ENCODE measurements at places on chromosomes 3 and 15.

DNA sequence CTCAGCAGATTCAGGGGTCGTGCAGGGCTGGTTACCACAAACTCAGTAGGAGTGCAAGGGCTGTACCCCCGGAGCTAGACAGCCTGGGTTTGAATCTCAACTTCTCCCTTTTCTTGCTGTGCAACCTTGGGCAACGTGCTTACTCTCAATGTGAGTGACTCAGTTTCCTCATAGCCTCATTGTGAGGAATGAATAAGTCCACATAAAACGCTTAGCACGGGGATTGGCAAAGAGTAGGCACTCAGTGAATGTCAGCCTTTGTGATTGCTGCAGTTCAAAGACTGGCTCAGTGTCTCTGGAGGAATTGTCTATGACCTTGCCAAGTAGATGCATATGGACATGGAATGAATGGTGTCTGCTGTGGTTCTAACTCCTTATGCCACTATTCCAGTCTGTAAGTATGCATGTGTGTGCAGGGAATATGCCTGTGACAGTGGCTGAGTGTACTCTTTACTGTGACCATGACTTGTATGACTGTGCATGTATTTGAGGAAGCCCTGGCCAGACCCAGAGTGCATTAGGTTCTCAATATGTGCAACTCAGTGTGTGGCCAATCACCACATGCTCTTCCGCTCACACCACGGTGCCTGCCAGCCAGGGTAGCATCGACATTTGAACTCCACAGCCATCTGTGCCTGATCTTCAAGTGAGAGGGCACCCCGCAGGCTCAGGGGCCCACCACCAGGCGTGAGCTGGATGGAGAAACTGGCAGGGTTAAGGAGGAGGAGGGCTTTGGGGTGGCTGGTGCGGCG, 900 bp upstream of the HYAL3 start:
- peak; percentile 23 for DNase-seq

GRCh38 chr15:40470423-40471104, at the start of gene CHST14:
Gene CHST14, plus strand, starts transcription at chr15:40470984. Its CDS starts 230 bp downstream, at chr15:40471214.
- peak; percentile 50 for DNase-seq

GRCh38 chr15:29039466-29040369, 153.9 kb downstream of the APBA2 start:
- DNase-seq = peak; percentile 15

DNA sequence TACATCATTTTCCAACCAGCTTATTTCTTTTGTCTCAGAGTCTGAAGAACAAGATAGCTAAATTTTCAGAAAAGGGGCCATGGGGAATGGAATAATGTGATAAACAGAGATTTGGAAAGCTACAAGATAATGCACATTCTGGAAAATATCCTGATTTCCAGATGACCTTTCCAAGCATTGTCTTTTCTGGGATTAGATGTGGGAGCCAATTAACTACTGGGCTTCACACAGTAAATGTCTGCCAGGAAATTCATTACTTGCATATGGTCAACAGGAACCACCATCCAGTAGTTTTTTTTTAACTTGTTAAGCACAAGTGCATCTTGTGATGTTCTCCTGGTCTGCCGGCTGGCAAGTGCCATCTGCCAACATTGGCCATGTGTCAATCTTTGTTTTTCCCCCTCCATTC, 131.1 kb upstream of the BFSP2 start:
- no peak for DNase-seq

DNA sequence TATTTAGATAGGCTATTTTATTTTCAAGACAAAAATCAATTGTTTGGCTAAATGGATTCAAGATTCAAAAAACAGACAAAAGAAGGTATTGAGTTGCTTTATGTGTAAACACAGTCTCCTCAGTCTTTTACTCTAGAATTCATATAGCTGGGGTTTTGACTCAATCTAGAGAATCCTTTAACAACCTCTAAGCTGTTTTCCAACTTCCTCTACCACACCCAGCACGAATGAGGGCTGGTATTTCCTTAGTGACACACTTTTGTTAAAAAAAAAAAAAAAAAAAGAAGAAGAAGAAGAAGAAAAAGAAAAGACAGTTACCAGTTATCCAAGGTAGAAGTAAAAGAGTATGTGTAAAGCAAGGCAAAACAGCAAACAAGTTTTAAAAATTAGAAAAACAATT, 732.8 kb upstream of the GOLIM4 start:
- no peak for DNase-seq

DNA sequence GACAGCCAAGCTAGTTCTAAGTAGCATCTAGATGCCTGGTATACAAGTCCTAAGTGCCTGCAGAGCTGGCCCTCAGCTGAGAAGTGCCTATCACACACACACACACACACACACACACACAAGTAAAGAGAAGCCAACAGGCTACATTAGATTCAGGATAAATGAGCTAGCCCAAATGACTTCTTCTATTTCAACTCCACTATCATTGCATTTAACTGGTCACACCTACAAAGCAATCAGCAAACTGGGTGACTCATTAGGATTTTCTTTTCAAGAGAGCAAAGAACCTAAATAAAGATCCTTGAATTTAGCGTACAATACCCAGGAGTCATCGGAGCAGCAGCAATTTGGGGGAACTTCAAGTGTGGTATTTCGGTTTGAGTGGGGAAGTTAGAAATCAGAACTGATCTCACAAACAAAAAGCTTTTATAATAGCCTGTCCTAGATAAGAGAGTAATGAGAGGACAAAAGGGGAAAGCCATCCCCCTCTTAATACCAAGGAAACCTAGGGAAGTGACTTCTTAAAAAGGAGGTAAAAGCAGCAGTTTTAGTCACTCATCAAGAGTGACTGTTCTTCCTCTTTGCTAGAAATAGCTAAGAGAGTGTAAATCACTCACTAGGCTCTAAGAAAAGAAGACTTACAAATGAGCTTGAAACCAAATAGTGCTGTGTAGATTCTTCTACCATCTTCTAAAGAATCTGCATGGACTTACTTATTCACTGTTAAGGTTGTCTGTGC, 112.7 kb downstream of the TNIK start:
- DNase-seq = no peak

- DNase-seq = no peak
Observed at GRCh38 chr3:155701882-155702465, 42.9 kb downstream of the PLCH1 start.

DNA sequence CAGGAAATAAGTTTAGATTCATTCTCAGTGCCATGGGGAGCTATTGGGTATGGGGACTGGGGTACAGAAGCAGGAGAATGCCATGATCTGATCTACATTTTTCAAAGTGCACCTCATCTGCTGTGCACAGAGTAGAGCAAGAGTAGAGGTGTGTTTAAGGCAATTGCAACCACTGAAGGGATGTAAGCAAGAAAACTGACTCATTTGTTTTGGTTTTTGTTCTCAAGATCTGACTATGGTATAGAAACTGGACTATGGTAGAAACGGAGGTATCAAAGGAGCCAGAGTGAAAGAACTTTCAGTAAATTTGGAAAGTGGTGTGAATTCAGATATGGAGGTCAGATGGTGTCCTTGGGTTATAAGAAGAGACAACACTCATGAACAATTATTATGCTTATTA, 86.2 kb upstream of the CMSS1 start:
- DNase-seq = no peak
